ENCODE measurements at places on chromosomes 6 and 20.
A peak's percentile ranks its signal among the peaks of the same experiment; 100 is the strongest.

- no peak for DNase-seq
These were observed 135.6 kb downstream of the SLC24A3 start for GRCh38 chr20:19347943-19348456.

DNA sequence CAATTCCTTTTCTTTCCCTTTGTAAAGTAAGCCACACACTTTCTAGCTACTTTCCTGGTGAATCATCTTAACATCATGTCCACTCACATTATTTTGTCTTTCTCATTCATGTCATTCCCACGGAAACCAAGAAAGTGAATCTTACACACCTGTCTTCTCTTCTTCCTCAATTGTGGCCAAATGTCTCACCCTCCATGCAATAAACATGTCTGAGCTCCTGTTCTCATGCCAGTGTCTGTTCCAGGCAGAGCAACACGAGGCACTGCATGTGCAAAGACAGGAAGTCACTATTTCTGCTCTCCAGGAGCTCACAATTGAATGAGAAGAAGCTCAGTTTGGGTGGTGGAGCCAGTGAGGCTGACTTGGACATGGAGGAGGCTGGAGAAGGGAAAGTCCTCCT is 29.0 kb upstream of the TMEM244 start:
- DNase-seq, result no peak

DNA sequence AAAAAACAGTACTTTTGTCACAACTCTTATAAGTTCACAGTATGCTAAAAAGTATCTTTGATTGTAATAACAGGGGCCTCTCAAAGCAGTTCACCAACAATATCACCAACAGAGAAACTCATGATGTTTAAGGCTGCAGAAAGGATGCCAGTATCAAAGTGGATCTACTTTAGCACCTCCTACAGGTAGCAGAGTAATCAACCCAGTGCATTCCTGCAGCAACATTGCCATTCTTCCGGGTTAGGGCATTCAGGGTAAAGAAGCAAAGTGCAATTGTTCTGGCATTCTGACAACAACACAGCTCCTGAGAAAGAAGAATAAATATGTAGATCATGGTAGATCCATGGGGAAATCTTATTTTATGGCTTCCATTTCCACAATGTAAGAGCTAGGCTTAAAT is 7.6 kb upstream of the SLC17A4 start:
- DNase-seq, result no peak

DNA sequence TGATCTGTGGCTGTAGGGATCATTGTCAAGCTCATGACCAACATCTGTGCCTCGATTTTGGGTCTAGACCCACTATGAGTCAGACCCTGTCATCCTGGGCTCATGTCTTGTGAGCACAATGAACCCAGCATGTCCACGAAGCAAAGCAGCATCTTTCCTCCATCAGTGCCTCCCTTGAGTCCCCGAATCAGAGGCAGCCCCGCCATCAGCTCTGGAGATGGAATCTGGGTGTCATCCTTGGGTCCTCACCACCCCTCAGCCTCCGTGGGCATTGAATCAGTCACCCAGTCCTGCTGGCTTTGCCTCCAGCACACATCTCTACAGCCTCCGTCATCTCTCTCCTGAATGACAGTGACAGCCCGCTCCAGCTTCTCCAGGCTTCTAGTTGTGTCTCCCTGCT is 56.9 kb downstream of the CHMP4B start:
- DNase-seq, result no peak

DNA sequence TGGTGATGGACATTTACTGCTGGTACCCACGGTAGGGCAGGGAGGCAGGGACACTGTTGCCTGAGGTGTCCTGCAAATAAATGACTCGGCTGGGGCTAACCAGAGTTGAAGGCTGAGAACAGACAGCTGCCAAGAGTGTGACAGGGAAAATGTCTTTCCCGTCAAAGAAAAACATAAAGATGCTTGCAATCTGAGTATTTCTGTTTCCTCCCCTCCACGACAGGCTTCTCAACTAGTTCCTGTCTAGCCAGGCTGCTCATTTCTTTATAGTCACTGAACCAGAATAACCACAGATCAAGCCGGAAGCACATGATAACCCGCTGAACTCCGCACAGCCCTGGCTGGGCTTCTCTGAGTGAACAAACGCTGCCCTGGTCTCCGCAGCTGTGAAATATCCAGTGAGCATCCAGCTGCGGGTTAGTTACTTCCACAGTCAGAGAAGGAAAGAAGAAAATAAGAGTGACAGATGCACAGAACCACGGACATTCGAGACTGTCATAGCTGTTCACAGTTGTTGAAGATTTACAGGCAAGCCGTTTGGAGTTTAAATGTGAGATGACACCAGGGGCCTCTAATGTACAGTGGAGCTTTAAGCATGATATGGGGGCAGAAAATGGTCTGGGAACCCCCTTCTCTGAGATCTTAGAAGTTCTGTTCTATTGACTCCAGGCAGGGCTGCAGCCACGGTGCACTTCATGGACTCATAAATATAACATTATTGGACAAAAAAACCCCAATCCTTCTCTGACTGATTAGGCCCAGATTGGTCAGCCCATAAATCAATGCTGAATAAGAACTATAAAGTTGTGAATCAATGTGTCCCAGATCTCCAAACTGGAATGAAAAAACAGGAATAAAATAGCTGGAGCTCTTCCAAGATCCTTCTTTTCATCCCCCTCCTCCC is 299.9 kb upstream of the SUPT3H start:
- DNase-seq, result no peak

DNA sequence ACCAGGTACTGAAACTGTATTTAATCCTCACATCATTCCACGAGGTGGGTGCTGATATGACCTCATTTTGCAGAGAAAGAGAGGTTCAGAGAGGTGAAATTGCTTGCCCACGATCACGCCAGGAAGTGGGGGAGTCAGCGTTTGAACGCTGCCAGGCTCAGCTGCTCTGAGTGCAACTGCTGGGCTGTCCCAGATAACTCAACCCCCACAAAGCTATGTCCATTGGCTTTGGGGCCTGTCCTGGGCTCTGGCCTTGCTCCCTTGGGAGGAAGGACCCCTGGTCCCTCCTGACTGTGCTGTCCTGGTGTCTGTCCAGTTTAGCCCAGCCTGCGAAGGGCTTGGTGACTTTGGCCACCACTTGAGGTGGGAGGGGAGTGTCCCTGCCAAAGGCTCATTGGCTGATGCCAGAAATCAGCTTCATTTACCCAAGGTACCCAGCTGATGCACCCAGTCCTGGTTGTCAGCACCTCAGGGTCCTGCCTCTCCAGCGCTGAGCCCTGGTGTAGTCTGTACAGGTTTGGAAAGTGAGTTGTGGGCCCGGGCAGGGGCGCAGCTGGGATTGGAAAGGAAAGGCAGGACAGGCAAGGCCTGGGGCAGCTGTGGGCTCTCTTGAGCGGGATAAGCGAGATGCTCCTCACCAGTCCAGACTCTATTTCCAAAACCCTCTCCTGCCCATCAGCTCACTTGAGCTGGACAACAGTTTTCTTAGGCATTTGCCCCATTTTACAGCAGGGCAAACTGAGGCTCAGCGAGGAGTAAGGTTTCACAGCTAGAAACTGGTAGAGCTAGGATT is 38.5 kb downstream of the SUN5 start:
- DNase-seq, result peak; percentile 55

DNA sequence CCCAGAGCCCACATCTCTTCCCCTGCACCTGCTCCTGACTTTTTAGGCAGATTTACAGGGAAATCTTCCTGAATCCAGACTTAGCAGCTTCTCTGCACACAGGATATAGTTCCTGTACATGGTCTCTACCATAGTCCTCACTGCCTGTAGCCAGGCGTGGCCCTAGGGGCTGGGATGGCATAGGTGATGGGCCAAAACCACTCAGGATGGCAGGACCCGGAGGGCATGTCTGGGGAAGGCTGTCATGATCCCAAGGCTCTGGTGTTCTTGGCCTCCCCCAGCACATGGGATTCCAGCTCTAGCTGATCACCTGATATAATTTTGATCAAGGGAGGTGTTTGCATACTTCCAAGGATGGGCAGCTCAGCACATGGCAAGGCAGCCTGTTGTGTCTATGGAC is 58.0 kb downstream of the TOX2 start:
- DNase-seq, result peak; percentile 45

DNA sequence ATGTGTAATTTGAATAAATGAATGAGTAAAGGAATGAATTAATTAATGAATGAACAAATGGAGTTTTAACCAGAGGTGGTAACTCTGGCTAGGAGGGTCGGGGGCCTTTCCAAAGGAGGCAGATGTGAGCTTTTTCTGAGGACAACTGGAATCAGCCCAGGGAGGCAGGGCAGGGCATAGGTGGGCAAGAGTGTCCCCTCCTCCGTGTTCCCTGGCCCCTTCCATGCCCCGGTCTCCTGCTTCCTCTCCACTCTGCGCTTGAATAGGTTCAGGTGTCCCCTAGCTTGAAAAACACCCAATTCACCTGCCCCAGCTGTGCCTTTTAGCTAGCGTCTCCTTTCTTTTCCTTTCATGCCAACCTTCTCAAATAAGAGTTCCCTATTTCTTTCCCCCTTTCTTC is 473.1 kb downstream of the CDH26 start:
- no peak for DNase-seq

DNA sequence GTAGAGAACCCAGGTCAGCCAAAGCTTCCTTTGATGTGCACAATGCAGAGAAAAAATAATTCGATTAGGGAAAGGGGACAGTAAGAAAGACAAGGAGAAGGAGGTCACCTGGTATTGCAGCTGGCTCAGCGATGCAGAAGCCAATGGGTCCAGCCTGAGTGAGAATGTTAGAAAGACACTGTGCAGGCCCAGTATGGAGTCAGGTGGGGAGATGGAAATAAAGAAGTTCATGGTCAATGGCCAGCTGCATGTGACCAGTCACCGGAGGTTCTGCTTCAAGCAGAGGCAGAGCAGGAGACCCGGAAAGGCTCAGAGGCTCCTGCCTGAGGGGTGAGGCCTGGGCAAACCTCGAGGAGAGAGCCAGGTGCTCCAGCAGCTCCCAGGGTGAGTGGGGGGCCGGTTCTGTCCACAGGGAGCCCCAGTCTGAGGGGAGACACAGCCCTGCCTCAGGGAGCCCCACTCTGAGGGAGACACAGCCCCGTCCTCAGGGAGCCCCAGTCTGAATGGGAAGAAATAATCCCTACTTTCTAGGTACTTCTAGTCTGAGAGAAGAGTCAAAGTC is 51.3 kb downstream of the LRFN2 start:
- DNase-seq, result no peak

GRCh38 chr20:33563788-33564187 is 73.9 kb downstream of the CBFA2T2 start:
- DNase-seq, result no peak

GRCh38 chr20:2799688-2800520 is 523 bp downstream of the CPXM1 start:
- DNase-seq, result peak; percentile 66

DNA sequence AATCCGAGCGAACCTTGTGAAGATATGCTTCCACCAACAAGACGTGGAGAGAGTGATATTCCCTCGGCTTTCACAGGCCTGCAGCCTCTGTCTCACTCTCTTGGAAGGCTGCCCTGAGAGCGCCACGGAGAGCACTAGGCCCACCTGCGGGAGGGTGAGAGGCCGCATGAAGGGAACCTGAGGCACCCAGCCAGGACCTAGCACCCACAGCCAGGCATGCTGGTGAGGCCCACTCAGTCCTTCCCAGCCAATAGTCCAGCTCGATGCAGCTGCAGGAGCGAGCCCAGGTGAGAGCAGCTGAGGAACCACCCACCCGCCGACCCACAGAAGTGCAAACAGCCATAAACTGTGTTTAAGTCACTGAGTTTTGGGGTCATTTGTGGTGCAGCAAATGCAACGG is 227.2 kb downstream of the QKI start:
- DNase-seq, result no peak

GRCh38 chr6:69038841-69039240 is 403.8 kb downstream of the ADGRB3 start:
- DNase-seq, result no peak

DNA sequence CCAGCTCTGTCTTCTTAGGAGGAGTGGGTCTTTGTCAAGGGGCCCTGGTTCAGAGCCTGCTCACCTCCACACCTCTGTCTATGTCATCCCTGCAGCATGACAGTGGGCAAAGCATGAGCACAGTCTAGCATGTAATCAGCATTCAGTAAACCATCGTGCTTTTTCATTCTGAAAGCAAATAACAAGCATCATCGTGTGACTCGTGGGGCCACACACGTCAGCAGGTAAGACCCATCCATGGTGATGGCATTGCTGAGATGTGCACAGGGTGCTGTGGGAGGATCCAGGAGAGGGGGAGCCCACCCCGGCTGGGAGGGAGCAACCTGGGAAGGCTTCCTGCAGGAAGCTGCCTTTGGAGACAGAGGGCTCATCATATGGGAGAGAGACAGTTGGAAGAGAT is 106.7 kb downstream of the TMEM242 start:
- no peak for DNase-seq

DNA sequence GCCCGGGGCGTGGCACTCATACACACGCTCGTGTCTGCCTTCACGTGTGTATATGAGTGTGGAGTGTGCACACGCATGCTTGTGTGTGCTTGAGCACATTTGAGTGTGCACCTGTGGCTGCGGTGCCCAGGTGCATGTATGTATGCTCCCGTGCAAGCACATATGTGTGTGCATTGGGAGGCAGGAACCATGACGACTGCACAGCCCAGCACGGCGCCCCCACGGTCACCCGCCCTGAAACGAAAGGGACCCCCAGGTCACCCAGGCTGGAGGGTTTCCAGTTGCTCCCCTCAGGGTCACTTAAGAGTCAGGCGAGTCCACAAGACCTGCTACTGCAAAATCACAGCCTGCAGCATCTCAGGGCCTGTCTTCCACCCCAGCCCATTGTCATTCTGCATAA is 94.7 kb downstream of the YTHDF1 start:
- DNase-seq, result no peak

DNA sequence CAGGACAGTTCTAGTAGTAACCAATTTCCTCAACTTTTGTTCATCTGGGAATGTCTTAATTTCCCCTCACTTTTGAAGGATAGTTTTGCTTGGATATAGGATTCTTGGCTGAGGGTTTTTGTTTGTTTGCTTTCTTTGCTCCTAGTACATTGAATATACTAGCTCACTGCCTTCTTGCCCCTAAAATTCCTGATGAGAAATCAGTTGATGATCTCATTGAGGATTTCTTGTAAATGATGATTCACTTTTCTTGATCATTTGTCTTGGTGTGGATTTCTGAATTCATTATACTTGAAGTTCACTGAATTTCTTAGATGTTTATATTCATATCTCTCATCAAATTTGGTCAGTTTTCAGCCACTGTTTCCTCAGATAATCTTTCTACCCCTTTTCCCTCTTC is 49.1 kb upstream of the PRDM1 start:
- DNase-seq, result no peak

GRCh38 chr6:149319422-149319821 is 1.9 kb downstream of the TAB2 start:
- no peak for DNase-seq

DNA sequence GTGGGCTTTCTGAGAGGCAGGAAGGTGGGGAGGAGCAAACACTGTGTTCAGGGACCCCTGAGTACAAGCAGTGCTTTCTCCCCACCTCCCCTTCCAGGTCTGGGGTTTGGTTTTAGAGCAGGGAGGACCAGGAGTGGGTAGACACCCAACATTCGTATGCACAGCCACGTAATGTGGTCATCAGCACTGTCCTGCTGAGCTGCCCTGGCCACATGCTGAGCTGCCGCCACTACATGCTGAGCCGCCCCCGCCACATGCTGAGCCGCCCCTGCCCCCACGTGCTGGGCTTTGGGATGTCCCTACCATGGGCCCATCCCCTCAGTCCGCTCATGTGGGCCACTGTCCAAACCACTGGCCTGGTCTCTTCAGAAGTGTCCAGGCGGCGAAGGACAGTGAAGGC is 214.9 kb upstream of the CST7 start:
- no peak for DNase-seq

Measured in coronary artery (tissue), 2 donors.